Neural crest cell (in vitro differentiated cells): ENCODE measurements at places on chromosomes 5 and 9.

DNA sequence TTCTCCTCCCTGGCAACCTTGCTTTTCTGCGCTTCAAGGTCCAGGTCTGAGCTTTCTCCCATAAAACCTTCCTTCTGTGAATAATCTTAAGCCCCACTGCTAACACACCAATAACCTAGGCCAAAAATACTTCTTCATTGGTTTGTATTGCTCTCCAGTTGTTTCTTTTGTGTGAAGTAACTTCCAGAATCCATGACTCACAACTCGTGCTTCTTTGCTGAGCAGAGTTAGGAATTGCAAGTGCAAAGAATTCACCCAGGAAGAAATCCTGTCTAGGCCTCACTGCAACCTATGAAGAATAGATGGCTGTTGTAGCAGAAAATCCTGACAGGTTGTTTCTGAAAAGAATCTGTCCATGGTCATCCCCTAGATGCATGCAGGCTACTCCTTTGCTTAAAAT lies 295.7 kb downstream of the MED10 start:
- DNase-seq = no peak

GRCh38 chr5:74363603-74364205 lies 276.8 kb downstream of the ENC1 start:
- no peak for DNase-seq

GRCh38 chr5:169746147-169746694 lies 109.1 kb downstream of the DOCK2 start:
- no peak for DNase-seq

DNA sequence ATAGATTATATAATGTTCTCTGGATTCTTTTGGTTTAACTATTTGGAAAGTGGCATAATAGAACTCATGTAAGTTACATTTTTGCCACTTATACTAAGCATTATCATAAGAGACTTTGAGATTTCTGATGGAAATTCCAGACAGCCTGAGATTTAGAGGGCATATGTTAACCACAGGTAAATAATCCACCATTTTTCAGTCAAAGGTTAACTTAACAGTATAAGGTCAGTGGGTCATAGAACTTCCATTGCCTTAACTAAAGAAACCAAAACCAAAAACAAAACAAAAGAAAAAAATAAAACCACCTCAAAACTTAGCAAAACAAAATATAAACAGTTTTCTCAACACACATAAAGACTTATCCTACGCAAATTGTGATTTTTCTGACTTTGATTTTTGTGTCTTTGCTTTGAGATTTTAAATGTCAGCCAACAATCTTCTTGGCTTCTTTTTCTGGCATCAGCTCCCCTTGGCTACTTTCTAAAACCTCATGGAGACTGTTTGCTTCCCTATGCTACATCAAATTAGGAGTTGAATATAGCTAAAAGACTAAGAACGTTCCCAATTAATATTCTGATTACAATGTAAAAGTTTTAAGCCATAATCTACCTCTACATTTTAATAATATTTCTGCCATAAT lies 430.1 kb upstream of the DAB2 start:
- no peak for DNase-seq

DNA sequence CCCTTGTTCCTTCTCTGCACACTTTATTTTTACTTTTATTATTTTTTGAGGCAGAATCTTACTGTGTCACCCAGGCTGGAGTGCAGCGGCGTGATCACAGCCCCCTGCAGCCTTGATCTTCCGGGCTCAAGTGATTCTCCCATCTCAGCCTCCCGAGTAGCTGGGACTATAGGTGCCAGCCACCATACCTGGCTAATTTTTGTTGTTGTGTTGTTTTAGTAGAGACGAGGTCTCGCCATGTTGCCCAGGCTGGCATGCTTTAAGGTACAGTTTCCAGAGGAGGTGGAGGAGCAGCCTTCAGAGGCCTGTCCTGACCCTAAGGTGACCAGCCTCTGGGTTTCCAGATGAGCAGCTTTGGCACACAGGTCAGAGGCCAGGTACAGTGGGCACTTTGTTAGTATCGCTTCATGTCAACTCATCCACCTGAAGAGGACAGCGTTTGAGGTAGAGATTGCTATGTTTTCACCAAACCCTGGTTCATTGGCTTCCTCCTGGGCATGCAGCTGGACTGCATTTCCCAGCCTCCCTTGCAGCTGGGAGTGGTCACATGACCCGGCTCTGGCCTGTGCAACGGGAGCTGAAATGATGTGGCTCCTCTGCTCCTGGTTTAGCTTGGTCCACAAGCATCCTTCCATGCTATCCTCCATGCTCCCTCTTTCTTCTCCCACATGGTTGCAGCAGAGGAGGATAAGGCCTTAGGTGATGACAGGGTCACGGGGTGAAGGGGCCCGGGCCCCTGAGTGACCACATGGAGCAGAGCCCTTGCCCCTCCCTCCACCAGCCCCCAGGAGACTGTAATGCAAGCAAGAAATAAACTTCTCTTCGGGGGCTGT lies 139.3 kb upstream of the IER5L start:
- DNase-seq = no peak

DNA sequence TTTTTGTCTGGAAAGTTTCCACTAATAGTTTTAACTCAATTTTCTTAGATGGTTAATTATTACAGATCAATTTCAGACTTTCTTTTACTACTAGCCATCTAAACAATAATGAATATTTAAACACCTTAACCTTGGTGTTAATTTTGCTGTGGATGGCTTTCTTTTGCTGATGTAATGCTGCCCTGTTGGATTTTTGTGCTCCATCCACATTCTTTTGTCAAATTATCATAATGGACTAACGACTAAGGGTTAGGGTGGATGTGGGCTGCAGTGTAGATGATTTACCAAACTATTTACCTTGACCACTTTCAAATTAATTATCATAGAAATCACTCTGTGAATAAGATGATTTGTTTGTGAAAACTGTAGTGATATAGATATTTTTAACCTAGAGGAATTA lies 15.6 kb upstream of the TMEM38B start:
- DNase-seq = no peak

DNA sequence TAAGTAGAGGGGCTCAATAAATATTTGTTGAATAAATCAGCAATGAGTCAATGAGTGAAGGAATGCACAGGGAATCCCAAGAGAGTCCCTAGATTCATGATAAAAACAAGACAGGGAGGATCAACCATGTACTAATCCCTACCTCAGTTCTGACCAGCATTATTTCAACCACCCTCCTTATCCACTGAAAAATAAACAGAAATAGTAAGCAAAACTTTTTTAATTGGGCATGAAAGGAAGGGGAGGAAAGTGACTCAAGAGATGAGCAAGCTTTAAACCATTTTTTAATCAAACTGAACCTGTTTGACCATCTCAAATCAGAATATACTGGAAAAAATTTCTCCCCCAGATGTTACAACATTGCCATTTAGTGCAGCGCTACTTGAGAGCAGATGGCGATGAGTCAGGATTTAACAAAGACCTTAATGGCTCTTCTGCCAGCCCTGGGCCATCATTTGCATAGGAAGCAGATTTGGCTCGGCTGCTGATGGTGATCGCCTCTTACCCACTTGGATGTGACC lies 194.8 kb upstream of the SLC30A5 start:
- no peak for DNase-seq

DNA sequence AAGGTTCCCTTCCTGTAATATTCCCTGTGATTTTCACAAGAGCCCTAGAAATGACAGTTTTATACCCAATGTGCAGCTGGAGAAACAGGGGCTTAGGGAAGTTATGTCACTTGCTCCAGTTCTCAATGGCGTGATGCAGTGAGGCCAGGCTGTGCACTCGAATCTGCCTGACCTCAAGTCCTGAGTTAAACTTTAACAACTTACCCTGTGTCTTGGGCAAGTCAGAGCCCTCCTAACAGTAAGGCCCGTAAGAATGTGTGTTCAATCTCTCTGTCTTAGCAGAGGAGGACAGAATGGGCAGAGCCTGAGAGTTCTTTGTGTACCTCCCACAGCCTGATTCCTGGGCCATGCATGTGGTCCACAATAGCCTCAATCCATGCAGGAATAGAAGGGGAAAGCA lies 181.1 kb downstream of the TRIM32 start:
- no peak for DNase-seq

DNA sequence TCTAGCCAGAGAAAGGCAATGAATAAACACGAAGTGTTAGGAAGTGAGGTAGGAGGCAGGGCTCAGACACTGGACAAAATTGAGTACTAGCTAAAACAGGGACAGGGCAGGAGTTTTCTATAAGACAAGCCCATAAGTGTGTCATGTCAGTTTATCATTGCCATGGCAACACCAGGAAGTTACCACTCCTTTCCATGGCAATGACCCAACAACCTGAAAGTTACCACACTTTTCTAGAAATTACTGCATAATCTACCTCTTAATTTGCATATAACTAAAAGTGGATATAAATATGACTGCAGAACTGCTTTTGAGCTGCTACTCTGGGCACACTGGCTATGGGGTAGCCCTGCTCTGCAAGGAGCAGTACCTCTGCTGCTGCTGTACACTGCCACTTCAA lies 442.5 kb upstream of the COX7C start:
- DNase-seq = no peak

- no peak for DNase-seq
These were observed 9.3 kb upstream of the TRPC7 start for GRCh38 chr5:136374638-136375037.

DNA sequence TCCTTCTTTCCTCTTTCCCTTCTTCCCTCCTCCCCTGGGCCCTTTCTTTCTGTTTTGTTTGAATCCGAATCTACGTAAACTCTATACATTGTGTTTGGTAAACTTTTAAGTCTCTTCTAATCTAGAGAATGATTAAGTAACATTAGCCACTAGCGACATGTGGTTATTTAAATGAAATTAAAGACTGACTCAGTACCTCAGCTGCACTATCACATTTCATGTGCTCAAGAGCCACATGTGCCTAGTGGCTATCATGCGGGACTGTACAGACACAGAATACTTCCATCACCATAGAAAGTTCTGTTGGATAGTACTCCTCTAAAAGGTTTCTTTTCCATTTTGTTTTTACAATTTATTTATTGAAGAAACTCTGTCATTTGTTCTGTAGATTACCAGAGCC lies 29.0 kb downstream of the DCTN4 start:
- no peak for DNase-seq

GRCh38 chr5:161804263-161804662 lies 43.7 kb upstream of the GABRA1 start:
- no peak for DNase-seq

DNA sequence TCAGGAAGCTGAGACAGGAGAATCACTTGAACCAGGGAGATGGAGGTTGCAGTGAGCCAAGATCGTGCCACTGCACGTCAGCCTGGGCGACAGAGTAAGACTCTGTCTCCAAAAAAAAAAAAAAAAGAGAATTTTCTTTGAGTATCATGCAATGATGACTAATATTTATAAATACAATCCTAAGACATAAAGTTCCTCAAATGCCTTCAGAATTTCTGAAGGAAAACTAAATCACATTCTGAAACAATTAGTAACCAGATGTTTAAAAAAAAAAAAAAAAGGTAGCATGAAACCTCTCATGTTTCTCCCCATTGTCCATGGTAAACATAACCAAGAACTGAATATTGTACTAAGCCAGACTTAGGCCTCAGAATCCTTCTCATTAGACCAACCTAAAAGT lies 23.1 kb downstream of the MLLT3 start:
- no peak for DNase-seq

- DNase-seq = peak; percentile 58
These were observed 305.8 kb downstream of the PDE4D start for GRCh38 chr5:59587489-59588337.

DNA sequence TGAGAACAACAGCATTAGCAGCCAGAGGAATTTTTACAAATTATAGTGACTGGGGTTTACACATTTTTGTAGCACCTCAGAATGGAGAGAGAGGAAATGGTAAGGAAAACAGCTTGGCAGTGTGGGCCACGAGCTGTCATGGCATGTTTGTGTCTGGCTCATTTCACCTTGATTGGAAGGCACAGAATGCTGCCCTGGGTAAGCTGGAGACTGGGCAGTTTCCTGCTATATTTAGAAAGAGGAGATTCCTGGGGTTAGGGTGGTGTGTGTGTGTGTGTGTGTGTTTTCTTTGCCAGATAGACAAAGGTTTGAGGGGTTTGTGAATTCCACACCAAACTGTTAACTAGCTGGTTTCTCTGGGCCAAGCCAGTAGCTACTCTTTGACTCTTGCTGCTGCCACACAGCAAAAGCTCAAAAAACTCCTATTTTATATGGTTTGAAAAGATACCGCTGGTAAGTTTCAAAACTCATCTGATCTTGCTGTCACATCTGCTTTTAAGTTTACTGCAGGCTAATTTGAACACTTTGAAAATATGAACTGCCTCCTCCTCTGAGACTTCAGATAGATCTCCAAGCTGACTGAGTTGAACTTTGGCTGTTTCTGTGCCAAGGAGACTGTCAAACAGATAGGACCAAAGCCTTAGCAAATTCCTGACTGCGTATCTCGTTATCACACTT lies 9.1 kb downstream of the ARHGAP26 start:
- no peak for DNase-seq

DNA sequence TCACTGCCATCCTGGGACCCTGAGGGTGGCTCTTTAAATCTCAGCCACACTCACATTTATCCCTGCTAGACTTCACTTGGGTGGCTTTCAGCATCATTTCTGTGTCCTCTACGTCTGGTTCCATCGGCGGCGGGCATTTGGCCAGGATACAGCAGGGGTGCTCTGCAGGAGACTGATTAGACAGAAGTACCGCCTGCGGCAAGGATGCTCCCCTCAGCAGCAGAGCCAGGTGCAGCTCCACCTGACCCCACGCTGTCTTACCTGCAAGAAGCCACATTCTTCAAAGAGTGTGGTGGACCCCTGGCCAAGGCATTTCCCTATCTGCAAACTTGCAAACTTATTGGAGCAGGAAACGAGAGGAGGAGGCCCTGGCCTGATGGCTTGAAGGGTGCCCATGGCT lies 309.8 kb upstream of the IRX4 start:
- no peak for DNase-seq

DNA sequence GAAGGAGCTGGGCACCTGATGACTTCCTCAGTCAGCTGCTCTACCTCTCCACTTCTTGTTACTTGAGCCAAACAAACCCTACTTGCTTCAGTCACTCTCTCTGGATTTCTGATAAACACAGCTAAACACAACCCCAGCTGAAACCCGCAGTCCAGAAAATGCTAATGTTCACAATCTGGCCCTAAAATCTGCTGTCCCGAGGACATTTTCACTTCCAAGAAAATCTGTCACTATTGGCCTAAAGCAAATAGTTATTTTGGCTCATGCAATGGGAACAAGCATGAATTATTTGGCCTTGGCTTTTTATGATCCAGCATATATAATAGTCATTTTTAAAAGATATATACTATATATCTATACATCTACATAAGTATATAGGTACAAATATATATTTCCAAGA lies 19.1 kb downstream of the FAM81B start:
- DNase-seq = no peak

DNA sequence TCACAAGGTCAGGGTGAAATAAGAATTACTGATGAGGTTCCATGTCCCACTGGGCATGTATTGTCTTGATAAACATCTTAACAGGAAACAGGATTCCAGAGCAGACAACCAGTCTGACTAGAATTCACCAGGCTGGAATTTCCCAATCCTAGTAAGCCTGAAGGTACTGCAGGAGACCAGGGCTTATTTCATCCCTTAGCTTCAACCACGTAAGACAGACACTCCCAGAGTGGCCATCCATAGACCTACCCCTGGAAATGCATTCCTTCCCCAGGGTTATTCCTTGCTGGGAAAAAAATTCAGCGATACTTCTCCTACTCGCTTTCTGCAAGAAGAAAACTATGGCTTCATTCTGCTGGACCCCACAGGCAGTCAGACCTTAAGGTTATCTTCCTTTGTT lies 785.4 kb downstream of the NR2F1-AS1 start:
- DNase-seq = no peak
